ENCODE measurements at places on chromosomes 11 and 22. TPM values are rescaled to one million over a fixed set of nuclear protein-coding genes. Genes with fewer than 3 reads are reported as not detected.

CASP12 gene
- total RNA-seq = not detected

IL10RA gene
- total RNA-seq = 50.3 TPM

DNA sequence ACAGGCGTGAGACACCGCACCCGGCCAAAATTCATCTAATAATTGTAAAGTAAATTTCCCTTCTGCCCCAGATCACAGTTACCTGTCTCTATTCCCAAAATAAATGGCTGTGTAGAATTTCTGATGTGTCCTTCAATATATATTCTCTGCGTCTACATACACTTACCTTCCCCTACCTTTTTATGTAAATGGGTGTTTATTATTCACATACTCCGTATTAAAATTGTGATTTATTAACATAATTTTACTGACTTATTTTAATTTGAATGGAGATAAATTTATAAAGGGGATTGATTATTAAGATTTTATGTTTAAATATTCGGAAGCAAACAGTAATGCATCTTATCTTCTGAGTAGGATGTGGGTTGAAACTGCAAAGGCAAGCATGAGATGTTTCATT lies 16.4 kb upstream of the ZNF280A start:
- H3K4me1 ChIP-seq = no peaks in the 10 kb centered on the region
- DNase-seq = no peak
- H3K27me3 ChIP-seq = no peaks in the 10 kb centered on the region
- H3K27ac ChIP-seq = no peak overlapping the region
- no peak overlapping the region for H3K4me3 ChIP-seq

GRCh38 chr11:117819096-117820040 lies 5.2 kb downstream of the FXYD2 start:
- H3K4me3 ChIP-seq = no peak overlapping the region
- H3K27ac ChIP-seq = no peak overlapping the region
- no peaks in the 10 kb centered on the region for H3K36me3 ChIP-seq
- DNase-seq = no peak
- no peaks in the 10 kb centered on the region for H3K27me3 ChIP-seq

DNA sequence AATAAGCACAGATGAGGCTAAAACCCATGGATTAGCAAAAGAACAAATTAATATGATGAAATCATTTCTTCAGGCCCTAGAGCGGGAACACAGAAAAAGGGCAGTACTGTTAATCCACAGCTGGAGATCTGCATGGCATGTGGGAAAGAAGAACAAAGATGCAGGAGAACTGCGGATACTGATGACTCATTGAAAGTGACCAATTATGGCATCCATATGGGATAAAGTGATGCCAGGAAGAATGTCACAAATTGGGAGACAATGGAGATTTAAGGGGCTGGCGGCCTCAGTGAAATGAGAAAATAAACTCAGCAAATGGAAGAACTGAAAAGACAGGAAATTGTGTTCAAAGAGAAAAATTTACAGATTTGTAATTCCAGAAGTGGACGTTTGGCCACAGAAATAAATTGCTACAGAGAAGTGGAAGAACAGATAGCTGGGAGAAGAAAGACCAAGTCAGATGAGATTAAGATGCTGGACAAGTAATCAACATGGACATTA lies 39.4 kb downstream of the SIK3 start:
- H3K27ac ChIP-seq = no peak overlapping the region
- no peaks in the 10 kb centered on the region for H3K36me3 ChIP-seq
- DNase-seq = no peak
- H3K4me3 ChIP-seq = no peak overlapping the region

- no peaks in the 10 kb centered on the region for H3K36me3 ChIP-seq
- DNase-seq = no peak
- peak overlapping the region; percentile 78 for H3K4me3 ChIP-seq
- peak overlapping the region; percentile 74 for H3K27ac ChIP-seq
- no peaks in the 10 kb centered on the region for H3K27me3 ChIP-seq
Observed at GRCh38 chr11:71446942-71447688, 1.1 kb downstream of the DHCR7 start.
